ENCODE measurements at places on chromosomes 2 and 18.

DNA sequence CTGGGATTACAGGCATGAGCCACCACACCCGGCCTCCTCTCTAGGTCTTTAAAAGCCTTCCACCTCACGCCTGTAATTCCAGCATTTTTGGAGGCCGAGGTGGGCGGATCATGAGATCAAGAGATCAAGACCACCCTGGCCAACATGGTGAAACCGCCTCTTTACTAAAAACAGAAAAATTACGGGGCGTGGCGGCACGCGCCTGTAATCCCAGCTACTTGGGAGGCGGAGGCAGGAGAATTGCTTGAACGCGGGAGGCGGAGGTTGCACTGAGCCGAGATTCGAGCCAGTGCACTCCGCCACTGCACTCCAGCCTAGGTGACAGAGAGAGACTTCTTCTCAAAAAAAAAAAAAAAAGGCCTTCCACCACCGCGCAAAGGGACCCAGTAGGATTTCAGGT lies 1.3 kb upstream of the FAM117B start:
- DNase-seq: no peak

DNA sequence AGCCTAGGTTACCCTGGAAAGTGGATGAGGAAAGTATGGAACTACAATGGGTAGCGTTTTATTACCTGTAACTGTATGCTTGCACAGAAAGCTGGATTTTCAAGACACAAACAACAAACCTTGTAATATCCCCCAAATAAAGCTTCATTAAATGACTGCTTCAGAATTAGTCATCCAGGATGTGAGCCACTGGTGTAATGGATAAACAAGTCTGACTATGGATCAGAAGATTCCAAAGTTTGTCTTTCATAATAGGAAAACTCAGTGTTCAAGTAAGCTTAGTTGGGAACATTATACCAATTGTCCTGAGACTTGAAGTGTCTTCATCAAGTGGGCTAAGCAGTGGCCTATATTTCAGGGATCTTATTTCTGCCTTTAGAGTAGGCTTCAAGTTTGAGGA lies 518.8 kb downstream of the LRP1B start:
- no peak for DNase-seq

DNA sequence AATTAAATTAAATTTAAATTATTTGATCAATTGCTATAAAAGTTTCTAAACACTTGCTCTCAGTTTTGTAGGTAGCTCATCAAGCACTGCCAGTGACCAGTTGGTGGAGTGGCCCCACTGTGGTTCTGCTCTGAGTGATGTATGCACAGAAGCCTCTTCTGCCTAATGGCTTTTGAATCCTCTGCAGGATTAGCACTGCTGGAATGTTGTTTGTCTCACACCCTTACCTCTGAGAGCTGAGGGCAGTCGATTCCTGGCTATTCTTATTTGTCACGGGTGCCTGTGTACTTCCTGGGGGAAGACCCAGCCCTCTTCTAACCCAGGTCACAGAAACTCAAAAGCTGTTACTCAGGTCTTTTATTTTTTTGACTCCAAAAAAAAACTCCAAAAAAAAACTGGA lies 9.5 kb downstream of the CAPN14 start:
- DNase-seq: no peak

- DNase-seq: no peak
Observed at GRCh38 chr18:10707294-10707693, 181.5 kb downstream of the NAPG start.

DNA sequence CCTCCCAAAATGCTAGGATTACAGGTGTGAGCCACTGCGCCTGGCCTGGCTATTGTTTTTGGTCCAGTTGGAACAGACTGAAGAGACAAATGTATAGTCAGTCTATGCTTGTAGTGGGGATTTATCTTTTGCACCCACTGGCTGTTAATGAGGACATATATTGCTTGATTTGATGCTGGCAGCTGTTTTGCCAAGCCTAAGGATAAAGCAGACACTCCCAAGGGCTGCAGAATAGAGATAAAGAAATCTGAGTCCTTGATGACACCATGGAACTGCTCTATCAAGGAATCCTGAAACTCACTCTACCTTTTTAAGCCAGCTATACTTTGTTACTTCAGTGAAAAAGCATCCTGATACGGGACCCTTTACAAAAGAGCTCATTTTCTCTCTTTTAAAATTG lies 43.1 kb upstream of the ENOSF1 start:
- no peak for DNase-seq

GRCh38 chr18:39571511-39571910 lies 2005.9 kb upstream of the CELF4 start:
- no peak for DNase-seq

GRCh38 chr2:216363221-216363620 lies 9.1 kb downstream of the MARCHF4 start:
- DNase-seq: no peak

DNA sequence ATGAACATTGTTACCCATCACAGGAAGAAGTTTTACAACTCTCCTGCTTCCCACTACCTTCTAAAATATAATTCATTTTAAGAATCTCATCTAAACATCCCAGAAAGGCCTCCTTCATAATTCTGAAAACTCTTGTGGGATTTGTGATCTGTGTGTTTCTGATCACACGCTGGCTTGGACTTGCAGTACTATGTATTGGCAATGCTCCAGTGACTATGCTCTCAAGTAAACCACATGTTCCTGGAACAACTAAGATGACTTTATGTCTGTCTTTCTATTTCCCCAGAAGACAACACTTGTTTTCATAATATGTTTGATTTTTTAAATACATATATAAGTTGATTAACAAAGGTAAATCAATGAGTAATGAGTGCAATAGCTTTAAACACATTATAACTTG lies 376.6 kb upstream of the NETO1 start:
- DNase-seq: no peak

GRCh38 chr18:63834471-63835113 lies 52.9 kb upstream of the SERPINB2 start:
- no peak for DNase-seq

- no peak for DNase-seq
Observed at GRCh38 chr2:137115081-137115794, 349.9 kb downstream of the THSD7B start.

- DNase-seq: no peak
Observed at GRCh38 chr2:27003857-27004256, 28.9 kb upstream of the TMEM214 start.

GRCh38 chr2:98127229-98127989 lies 40.4 kb downstream of the VWA3B start:
- no peak for DNase-seq
